ENCODE measurements at places on chromosomes 11 and 22. TPM values are rescaled to one million over a fixed set of nuclear protein-coding genes. Genes with fewer than 3 reads are reported as not detected.

SMIM35 gene
- under 0.01 TPM for total RNA-seq

DNA sequence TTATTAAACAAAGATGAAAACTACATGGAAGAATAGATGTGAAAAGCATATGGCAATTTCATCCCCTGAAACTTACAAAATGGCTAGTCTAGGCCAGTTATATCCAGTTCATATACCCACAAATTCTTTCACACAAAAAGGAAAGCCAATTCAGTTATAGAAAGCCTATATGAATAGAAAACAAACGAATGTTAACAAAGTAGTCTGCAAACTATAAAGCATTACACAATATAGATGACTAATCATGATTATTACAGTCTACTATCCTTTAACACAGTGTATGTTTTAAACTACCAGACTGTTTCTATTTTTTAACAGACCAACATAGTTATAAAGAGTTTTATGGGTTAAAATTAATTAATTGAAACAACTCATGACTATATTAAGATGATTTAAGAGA is 12.1 kb downstream of the DCUN1D5 start:
- DNase-seq, result no peak

GRCh38 chr22:46515208-46516111 is 22.0 kb downstream of the CELSR1 start:
- DNase-seq, result no peak

DNA sequence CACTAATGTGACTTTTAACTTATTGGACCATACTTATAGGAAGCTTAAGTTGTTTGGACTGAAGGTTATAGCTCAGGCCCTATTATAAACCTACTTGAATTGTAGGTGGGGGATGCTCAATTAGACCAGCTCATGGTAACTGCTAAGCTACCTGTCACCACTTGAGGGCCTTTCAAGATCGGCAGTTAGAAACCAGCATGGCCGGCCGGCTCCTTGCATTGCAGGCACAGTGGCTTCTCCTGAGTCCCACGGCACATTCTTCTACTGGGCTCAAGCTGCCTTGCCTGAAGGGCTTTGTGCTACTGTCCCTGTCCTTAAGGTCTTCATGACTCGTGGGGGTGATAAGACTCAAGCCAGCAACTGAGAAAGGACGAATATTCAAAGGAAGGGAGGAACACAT is 70.8 kb downstream of the TBC1D22A start:
- DNase-seq, result no peak

- DNase-seq, result no peak
Observed at GRCh38 chr11:10255388-10256125, 38.5 kb downstream of the SBF2 start.
